ENCODE measurements at places on chromosomes 11 and 22. TPM values are rescaled to one million over a fixed set of nuclear protein-coding genes. Genes with fewer than 3 reads are reported as not detected.

- DNase-seq = no peak
These were observed 69.0 kb upstream of the ZBED5 start for GRCh38 chr11:10926801-10927211.

The DRD2 gene
- total RNA-seq = 0.42 TPM

The ZFPL1 gene
- 66.1 TPM for total RNA-seq

GRCh38 chr11:59197991-59198390 is 14.7 kb downstream of the MPEG1 start:
- no peak for DNase-seq

The MUC15 gene
- total RNA-seq = not detected

The MMP11 gene
- 41.9 TPM for total RNA-seq

Data from kidney epithelial cell (primary cell).